ENCODE measurements at places on chromosomes 3 and 15.

DNA sequence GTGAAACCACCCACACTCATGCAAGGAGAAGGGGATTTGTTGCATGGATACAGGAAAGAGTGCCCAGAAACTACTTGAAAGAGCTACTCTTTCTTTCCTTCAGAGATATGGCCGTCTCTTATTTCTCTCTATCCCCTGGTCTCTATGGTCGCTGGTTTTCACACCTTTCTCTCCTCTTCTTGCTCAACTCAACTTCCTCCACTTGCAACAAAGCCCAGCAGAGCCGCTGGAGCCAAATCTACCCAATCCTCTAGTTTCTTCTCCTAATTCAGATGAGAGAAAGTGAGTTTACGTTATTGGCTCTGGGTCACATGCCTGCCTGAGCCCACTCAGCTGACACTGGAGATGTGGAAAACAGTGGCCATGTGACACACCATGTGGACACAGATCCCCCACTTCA, 215.2 kb downstream of the OSBPL10 start:
- DNase-seq, result no peak

DNA sequence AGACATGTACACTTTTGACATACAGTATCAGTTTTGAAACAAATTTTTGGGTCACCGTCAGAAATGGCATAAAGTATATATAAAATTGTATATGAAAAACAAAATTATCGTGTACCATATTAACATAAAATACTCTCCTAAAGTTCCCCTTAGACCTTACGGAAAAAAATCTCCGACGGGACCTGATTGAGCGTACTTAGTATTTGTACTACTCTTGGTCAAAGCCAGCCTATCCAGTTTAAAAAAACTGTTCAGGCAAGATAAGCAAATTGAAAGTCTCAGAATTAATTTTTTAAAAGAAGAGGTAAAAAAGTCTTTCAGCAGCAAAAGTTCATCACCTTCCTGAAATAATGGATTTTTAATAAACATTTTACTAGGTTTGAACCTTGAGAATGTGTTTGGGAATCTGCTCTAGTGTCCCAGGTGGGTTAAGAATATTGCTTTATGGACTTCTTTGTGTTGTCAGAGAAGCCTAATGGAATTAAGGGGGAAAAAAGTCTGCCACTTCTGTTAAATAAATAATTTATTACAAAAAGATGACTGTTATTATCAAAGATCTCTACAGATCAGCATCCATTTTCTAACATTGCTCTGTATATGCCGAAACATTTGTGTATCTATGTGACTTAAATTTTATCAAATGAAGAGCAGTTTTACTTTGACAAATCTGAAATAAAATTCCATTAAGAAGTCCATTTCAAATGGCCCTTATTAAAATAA, 48.6 kb downstream of the ZBTB20 start:
- no peak for DNase-seq

DNA sequence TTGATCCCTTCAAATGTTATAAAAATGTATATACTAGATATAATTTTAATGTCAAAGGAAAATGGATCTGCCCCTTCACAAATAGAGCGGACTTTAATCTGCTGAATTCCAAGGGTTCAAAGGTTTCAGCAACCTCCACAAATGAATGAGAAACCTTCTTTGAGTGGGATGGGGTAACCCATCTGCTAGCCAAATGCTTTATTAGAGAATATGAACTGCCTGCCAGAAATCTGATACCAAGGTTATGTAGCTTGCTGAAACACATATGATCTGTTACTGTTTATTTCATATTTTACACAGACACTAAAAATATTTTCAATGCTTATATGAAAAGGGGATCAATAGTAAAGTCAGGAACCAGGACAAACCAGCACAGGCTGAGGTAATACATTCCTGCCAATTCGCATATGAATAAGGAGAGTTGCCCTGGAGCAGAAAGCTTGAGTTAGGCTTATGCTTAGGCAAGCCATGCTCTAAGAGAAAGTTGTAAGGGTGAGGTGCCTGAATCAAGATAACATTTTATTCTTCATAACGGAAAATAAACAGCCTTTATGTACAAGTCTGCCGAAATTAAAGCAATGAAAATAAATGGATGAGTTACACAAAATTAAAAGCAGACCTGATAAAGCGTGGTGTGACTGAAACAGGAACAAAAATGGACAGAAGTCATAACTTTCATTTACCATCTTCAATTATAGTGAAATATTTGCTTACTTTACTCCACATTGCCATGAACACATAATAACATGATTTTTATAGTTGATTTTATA, 26.5 kb downstream of the PLOD2 start:
- no peak for DNase-seq

- DNase-seq, result no peak
Measured at GRCh38 chr3:164845739-164846138, 232.6 kb downstream of the SI start.

DNA sequence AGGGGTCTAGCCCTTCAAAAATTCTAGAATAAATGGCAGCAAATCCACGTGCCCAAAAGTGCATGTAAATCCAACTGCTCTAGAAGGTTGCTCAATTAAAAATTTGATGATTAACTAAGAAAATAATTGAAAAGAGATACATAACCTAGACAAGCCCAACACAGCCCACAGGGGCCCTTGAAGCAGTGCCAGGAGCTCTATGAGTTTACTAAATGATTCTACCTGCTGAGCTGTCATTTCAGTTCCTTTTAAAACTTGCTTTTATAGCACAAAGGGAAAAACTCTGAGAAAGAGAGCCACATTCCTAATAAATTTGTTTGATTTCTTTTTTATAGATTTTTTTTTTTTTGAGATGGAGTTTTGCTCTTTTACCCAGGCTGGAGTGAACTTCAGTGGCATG, 38.9 kb upstream of the GNB5 start:
- no peak for DNase-seq

- DNase-seq, result no peak
Measured at GRCh38 chr15:60682615-60683014, 203.7 kb upstream of the ICE2 start.

- peak; percentile 87 for DNase-seq
Measured at GRCh38 chr15:78003539-78004008, 73.9 kb downstream of the TBC1D2B start.

DNA sequence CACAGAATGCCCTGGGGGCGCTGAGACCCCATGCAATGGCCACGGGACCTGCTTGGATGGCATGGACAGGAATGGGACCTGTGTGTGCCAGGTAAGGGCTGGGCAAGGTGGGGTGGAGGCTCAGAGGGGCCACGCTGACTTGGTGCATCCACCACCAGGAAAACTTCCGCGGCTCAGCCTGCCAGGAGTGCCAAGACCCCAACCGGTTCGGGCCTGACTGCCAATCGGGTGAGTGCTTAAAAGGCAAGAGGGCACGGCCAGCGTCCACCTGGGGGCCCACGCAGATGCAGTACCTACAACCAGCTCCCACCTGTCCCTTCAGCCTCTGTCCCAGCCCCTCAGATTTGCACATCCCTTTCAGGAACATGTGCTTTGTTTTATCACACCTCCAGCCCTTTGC, 6.9 kb downstream of the STAB1 start:
- DNase-seq, result no peak

DNA sequence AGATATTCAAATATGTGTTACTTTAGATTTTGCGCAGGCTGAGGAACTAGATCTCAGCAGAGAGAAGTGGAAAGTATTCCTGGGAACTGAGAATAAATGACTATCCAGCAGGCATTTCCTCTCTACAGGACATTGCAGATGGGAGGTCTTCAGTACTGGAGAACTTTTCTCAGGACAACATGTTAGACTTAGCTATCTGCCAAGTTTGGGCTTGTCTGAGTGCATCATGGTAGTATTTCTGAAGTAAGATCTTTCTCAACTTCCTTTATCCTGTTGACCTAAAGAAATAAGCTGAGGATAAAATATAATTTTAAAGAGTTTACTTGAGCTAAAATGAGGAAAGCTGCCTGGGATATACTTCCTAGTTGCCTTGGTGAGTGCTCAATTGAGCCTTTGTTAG, 167.9 kb upstream of the BCHE start:
- DNase-seq, result no peak

DNA sequence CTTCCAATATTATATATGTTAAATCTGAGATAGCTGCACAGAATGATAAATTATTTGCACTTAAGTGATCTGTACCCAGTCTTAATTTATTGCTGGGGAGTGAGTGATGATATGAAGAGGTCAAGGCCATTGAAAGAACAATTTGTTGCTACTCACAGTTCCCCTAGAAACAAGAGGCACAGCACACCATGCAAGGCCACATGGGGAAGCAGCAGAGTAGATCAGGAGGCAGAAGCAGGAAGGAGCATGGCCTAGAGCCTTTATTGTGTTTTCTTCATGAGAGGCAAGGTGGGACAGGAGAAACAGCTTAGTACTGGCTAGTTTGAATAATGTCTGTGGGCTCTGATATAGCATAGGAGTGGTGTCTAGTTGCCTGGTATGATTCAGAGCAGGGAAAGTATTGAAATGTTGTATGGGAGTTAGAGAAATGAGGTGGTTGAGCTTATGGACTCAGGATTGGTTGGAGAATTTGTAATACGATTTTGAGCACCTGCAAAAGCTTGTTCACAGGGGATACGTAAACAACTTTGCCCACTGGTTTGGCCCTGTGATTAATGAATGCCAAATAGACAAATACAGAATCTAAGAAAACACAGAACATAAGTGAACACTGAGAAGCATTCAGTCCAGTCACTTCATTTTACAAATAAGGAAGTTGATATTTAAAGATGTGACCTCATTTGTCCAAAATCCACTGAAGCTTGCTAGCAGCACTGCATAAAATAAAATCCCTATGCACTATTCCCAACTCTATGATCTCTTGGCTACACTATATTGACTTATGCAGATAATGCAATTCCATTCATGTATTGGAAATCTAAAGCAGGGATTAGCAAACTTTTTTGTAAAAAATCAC, 71.7 kb downstream of the TMCO5A start:
- no peak for DNase-seq

DNA sequence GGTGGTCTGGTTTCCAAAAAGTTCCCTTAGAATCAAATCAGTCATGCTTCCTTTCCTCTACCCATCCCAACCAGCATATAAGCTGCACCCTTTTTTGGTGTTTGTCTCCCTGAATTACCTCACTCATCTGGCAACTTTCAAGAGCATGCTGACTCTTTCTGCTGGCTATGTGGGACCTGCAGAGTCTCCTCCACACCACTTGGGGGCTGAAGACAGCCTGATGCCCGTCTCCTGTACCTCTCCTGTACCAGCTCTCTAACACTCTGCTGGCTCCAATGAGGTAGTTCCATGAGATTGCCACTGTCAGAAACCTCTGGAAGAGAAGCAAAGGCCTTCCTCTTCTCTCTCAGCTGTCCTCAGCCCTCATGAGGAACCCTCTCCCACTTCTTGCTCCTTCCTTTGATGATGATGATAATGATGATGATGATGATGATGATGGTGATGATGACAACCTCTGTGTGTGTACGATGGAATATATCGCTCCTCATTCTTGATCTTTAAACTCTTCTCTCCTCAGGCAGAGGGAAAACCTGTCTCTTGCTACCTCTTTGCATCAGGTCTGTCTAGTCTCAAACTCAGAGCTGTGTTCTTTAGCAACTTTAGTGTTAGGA, 257.5 kb downstream of the ZNF621 start:
- no peak for DNase-seq

DNA sequence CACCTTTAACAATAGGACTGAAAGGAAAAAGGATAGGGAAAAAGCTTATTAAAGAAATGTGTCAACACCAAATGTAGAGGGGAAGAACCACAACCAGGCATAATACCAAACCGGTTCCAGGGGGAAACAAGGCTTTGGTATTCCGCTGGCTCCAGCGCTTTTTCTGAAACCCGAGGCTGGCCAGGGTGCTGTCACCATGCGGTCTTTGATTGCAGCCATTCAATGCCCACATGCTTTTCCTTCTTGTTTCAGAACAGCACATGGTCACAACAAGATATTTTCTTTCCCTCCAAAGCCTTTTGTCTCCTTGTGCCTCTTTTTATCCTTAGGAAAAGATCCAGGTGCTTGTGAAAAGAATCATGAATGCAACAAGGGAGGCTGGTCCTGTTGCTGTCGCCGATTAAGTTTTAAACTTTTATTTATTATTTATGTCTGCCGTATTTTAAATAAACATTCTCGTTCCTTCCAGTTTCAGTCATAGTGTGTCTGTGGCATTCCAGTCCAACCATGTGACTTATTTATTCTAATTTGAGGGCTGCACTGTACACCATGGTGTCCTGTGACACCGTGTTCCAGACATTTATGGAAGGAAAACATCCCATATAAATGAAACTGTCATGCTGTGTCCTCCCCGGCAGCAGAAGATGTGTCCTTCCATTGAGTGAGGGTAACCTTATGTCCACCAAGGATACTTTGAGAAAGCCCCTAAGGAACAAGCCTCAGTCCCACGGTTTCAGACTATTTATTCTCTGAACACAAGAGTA, 41.1 kb downstream of the CCK start:
- no peak for DNase-seq

GRCh38 chr3:66469220-66469640, 31.6 kb downstream of the LRIG1 start:
- no peak for DNase-seq

GRCh38 chr3:45337839-45338470, 50.4 kb upstream of the LARS2 start:
- no peak for DNase-seq

DNA sequence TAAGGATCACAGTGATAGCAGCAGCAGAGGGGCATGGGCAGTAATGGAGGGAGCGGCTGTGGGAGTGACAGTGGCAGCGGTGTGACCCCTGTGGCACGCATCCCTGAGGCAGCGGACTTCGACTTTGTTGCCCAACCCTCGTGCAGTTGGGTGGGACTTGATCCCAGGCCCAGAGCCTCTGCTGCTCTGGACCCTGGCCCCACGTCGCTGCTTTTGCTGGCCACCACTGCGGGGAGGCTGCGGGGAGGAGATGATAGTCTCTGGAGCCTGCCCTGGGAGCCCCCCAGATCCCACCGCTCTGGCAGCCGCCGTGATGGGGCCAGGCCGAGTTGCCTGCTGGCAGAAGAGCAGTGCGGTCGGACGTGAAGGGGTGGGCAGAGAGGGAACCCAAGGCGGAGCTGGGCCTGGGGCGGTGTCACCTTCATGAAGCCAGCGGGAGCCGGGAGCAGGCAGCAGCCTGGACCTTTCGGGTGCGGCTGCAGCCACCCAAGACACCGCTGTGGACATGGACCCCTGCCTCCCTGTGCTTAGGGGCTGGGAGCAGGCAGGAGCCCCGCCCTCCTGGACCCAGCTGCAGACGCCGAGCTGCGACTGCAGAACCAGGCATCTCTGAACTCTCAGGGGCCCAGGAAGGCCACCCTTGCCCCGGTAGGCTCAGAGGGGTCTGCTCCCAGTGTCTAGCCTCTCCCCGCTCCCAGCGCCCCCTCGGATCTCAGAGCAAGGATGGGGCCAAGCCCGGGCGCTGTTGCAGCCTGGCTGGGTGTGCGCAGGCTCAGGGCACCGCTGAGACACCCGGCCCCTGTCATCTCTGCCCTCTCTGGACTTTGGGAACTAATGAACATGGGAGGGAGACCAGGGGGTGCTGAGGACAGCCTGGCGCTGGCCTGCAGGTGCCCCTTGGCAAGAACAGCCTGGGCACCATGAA, 38.3 kb downstream of the COMMD2 start:
- no peak for DNase-seq

GRCh38 chr3:105214590-105214989, 152.1 kb upstream of the ALCAM start:
- DNase-seq, result no peak

Data from NCI-H2081 treated with DMSO at 0.1 percent for 48 hours (cell line).